ENCODE measurements at places on chromosomes 11 and 22.

DNA sequence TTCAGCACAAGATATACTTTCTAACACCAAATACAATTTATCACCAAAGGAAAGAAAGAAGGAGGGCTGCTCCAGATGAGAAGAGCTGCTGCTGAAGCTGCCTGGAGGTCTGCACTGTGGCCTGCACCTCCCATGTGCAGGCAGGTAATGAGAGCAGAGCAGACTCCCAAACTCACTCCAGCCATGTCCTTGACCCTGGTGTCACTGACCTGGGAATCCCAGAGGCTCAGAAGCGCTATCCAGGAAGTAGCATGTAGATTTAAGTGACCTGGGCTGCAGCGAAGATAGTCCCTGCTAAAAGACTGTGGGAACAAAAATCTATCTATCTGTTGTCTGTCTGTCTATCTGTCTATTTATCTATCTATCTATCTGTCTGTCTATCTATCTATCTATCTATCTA, 816.3 kb downstream of the OPCML start:
- DNase-seq = no peak

DNA sequence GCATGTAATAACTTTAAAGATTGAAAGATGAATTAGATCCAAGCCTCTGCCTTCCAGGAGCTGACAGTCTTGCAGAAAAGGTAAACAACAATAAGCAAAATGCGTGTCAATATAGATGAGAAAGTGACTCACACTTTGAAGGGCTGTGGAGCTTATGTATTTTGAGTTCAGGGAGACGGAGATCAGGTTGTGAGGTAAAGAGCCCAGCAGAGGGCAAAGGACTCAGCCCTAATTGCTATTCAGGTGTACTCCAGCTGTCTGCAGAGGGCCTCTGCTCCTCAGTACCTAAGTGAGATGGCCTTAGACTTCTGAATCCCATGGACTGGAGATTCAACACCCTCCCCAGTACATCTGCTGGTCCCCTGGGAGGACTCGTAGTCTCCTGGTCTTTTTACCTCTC, 22.9 kb upstream of the CTR9 start:
- DNase-seq = no peak

DNA sequence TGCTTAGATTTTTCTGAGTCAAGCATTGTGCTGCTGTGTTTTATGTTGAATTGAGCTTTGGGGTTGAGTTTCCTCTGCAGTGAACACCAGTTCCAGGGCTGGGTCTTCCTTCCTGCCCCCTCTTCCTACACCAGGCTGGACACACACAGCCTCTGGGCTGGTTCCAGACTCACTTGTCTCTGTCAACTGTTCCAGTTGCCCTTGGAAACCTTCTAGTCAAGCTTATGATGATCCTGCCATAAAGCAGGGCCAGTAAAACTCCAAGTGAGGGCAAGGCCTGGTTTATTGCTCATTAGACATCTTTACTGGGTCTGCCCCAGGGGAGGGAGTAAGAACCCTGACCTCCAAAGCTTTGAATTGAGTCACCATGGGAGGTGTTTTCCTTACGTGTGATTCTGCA, 61.1 kb downstream of the KIAA1671 start:
- DNase-seq = no peak

DNA sequence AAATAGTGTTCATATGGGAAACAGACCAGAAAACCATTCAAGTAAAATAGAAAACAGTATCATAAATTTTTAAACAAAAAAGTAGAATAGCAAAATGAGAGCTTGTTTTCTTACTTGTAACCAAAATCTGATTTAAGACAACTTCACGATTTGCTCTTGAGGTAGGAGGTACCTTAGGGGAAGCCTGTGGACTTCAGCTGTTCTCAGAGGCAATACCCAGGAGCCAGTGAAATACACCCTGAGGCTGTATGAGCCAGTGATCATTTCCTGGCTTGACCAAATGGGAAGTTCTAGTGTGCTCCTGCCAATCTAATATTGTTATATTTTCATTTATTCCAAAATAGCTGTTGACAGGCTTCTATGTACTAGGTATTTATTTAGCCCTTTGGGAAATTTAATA, 104.8 kb downstream of the ARHGAP42 start:
- no peak for DNase-seq

- no peak for DNase-seq
Observed at GRCh38 chr11:114384487-114384886, 15.8 kb downstream of the C11orf71 start.

DNA sequence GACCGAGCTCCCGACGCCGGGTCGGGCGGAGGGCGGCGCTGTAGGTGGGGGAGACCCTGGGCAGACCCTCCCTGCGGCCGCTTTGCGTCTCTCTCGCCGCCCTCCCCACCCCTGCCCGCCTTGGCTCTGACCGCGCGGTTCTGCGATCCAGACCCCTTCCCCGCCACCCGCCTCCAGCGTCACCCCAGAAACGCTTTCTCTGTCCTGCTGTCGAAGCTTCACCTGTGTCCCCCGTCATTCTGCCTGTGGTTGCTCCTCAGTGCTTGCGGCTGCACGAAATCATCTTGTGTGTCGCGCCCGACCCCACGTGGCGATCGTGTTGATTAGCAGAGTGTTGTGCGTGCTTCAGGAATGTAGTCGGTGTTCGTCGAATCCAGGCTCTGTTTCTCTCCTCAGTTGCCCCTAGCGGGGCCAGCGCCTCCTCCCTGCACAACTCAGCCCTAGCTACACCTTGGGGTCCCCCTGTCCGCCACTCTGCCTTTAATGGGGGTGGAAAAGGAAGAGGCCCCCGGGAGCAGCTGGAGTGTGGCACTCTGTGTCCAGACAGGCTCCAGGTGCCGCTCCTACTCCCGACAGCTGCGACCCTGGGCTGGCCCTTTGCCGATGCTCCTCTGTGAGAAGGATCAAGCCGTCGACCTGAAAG, 851 bp downstream of the PTDSS2 start:
- DNase-seq = peak; percentile 77

DNA sequence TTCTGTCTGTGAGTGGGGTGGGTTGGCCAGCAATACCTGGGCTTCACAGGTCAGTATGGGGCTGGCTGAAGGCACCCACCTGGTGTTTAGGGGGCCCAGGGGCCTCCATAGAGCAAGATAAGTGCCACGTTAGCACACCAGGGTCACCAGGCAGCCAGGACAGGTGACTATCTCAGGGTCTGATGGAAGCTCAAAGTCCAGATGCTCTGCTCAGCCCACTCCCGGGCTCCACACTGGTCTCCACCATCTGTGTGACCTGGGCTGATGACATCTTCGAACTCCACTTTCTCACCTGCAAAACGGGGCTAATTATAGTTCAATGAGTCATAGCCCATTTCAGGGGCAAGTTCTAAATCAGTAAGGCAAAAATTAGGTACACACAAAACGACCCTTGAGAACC, 39.4 kb upstream of the PRDM11 start:
- no peak for DNase-seq

- DNase-seq = no peak
Observed at GRCh38 chr11:39772525-39773137, 1686.8 kb downstream of the LRRC4C start.

DNA sequence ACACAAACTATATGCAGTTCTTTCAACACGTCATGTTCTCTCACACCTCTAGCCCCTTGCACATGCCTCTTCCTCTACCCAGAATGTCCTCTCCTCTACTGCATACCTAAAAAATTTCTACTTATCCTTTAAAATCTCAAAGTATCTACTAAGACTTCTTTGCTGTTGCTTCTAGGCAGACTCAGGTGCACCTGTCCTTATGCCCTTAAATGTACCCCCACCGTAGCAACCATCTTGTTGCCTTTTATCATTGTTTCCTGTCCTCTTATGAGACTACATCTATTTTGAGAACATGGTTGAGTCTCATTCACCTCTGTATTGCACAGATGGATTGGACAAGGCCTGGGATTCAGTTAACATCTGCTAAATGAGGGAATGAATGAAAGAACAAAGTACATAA, 134.1 kb downstream of the SERGEF start:
- DNase-seq = no peak

DNA sequence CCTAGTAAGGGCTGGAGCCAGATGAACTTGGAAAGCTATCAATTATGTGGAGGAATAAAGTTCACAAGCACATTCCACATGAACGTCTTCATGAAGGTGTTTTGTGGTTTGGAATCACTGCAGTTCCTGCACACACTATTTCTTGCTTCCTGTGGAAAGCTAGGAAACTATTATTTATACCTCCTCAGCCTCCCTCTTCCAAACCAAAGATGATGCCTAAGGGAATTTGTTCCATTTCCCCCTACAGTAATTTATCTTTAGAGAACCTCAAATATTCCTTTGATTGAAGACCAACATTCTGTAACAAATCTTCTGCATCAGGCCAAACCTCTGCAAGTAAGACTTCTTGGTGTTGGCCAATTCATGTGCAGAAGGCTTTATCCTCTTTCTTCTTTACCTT, 115.8 kb upstream of the ARHGAP20 start:
- no peak for DNase-seq

DNA sequence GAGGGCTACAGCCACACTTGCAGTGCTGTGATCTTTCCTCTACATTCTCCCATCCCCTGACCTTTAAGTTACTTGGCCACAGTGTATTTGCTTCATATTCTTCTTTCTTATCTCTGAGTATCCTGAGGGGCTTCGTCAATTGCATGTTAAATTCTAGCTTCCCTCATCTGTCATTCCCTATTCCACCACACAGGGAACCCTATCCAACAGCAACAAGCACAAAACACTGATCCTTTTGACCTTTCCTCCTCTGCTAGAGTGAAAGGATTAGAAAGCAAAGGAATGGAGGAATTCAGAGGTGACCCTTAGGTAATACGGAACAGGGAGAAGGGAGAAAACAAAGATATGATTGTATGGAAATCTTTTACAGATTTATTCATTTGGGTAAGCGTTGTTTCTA, 1061.7 kb upstream of the TENM4 start:
- no peak for DNase-seq

- no peak for DNase-seq
Observed at GRCh38 chr11:45151362-45151982, 5.0 kb downstream of the PRDM11 start.

DNA sequence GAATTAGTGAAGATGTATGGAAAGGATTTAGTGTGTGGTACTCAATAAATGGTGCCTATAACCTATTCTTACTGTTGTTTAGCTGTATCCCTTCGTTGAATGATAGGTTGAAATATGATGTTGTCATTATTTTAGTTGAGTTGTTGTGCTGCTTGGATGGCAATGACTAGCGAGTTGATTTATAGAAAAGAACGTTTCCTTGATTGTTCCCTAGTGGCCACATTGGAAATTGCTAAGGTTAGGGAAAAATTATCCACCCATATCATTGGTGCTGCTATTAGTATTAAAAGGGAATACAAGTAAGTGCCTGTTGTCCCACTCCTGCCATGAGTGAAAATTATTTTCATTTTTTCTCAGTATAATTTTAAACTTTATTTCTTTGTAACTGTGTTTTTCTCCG, 14.5 kb downstream of the EMSY start:
- no peak for DNase-seq

DNA sequence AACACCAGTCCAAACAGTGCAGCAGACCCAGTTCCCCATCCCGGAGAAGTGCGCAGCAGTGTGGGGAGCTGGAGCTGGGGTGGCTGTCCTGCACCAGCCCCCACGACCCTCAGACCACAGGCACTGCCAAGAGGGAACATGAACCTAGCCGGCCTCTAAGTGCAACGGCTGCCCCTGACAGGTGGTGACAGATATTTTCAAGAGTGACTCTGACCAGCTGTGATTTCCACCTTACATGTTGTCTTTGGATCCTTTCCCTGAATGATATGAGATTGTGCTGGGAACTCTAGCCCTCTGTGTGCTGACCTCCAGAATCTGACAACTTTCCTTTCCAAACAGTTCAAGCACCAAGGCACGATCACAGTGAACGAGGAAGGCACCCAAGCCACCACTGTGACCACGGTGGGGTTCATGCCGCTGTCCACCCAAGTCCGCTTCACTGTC, 12.6 kb downstream of the SERPIND1 start:
- DNase-seq = no peak

- DNase-seq = no peak
Observed at GRCh38 chr11:73187854-73188253, 30.2 kb upstream of the P2RY2 start.

DNA sequence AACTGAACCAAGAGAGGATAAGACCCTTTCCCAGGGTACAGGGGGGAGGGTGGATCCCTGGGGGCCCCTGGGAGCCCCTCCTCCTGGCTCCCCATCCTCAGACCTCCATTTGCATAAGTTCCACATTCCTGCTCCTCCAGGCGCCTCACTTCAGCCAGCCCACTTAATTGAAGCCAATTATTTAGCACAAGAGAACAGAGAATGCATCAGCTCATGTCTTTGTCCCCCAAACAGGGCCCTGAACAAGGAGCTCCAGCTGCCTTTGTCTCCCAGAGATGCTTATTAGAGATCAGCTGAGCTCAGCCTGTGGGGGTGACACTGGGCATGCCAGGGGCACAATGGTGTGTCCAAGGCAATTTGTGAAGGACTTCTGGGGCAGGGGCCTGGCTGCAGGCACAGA, 89.9 kb upstream of the PRDM11 start:
- DNase-seq = no peak
